ENCODE measurements at places on chromosomes 2 and 18.

GRCh38 chr2:216925636-216926366 lies 65.9 kb upstream of the TNP1 start:
- no peak for DNase-seq

DNA sequence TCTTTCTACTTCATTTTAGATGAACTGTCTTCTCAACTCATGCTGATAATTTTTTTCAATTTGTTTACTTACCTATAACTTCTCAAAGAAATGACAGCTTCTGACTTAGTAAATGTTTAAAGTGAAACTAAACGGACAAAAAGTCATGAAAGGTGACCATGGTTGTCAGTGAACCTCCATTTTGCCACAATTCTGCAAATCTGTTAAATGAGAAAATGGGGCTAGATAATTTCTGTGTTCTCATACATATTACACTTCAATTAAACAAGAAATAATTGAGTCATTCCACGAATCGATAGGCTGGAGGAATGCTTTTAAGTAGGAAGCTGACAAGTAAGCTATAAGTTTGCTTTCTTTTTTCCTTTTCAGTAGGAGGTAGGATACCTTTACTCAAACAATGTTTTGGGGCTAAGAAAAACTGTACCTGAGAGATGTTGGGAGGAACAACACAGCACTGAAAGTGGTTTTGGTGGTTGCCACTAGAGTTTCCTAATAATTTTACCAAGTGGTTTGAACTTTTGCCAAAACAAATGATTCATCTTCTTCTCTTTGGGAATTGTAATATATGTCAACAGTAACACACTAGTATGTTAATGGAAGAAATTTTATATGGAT lies 17.1 kb downstream of the DYNAP start:
- peak; percentile 70 for DNase-seq

DNA sequence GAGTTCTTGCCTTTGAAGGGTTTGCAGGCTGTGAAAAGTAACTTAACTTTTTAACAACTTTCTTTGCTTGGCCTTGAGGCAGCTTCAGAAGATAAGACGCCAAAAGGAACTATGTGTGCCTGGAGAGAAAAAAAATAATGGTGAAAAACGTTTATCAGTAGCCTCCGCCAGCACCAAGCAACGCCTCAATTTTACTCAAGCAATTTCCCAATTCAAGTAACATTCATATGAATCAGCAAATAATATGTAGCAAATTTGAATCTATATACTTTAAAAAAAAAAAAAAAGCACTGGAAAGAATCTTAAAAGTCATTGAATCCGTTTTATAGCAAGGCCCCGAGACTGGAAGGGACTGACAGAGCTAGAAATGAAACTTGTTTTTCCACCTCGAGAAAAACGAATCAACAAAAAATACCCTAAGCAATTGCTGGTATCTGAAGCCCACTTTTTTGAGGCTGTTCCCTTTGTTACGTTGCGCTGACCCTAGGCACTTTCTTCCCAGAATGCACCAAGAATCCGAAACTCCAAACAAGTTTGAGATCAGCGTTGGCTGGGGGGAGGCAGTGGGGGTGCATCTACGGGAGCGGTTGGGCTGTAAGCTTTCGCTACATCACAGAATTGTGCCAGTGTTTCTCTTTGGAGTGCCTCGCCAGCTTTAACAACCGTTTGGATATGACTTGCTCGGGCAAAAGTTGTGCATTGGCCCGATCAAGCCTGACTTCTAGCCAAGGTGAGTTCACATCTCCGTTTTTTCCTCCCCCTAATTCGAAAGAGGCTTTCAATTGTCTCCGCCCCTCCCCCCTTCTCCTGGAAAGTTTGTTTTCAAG lies 2.7 kb upstream of the TGIF1 start:
- DNase-seq = no peak

DNA sequence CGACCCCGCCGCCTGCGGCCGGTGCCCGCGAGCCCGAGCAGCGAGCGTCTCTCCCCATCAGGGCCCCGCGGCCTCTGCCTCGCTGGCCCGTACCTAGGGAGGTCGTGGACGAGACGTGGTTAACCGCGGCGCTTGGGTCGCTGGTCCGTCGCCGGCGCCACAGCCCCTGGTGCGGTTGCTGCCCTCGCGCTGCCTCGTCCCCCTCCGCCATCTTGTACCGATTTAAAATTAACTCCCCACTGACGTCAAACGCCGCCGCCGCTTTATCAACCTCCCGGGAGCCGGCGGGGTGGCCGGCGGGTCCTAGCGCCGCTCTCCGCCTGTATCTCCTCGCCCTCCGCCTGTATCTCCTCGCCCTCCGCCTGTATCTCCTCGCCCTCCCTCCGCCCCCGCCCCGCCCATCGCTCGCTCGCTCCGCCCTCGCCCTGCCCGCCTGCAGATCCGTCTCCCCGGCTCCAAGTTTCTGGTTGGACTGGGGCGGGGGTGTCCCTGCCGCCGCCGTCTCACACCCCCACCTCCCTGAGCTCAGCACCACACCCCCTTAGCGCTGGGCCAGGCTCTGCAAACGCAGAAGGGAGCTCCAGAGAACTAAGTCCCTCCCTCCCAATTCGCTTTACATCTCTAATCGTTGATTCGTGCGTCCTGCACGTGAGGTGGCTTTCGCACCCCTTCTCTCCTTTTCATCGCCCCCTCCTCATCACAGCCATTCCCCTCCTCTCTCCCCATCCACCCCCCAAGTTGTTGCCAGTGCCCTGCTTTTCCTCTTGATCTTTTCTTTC lies at the start of gene ATL2:
ATL2 (minus strand) TSS at position 224 of the 779 bp plus-strand sequence; CDS start at position 211, 13 bp downstream.
- DNase-seq = peak; percentile 94

- peak; percentile 37 for DNase-seq
These were observed 514.7 kb upstream of the CDH7 start for GRCh38 chr18:65235966-65236624.

DNA sequence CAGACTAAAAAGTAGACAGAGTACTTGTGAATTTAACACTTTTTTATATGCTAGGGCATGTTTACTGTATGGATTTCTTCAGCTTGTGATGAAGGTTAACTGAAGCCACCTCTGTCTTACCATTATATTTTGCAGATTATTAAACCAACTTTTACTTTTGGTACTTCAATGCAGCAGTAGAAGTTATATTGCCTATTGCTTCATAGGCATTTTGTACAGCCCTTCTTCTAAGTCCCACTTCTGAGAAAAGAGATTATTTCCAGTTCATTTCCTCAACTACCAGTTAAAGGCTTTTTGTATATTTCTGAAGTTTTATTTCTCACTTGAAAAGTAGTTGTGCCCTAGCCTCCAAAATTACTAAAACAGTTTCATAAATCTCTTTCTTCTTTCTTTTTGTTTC lies 256.4 kb upstream of the FBXO11 start:
- no peak for DNase-seq

- DNase-seq = no peak
These were observed 3.2 kb downstream of the ID2 start for GRCh38 chr2:8684878-8685696.

DNA sequence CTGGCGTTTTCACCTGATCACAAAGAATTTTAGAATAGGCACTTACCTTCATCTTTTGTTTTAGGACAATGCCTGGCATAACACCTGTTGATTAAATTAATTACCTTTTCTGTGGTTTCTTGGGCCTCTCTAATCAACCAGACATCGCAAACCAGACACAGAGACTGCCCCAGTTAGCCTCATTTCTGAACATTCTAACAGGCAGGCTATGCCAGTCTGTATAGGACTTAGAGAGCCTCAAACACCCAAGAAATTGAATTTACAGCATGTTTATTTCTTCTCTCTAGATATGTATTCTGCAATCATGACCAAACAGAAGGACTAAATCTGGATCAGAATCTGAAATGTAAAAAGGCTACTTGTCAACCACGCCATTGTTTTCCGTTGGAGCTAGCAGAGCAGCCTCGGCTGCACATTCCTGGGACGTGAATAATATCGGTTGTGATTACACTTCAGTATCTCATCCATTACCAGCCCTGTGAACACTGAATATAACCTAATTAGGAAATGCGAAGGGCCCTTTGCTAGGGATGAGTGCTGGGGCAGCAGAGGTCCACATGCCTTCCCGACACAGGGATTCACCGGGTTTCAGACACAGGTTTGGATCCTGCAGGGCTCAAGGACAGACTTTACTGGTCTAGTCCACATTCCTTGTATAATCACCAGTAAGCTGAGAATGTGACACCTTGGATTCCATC lies 17.5 kb upstream of the CDC42EP3 start:
- peak; percentile 93 for DNase-seq

- no peak for DNase-seq
These were observed 278.4 kb downstream of the PRKCE start for GRCh38 chr2:45929674-45930395.

GRCh38 chr2:64065516-64065915 lies 46.3 kb upstream of the VPS54 start:
- no peak for DNase-seq

GRCh38 chr2:71889759-71890684 lies 257.6 kb downstream of the CYP26B1 start:
- DNase-seq = no peak

DNA sequence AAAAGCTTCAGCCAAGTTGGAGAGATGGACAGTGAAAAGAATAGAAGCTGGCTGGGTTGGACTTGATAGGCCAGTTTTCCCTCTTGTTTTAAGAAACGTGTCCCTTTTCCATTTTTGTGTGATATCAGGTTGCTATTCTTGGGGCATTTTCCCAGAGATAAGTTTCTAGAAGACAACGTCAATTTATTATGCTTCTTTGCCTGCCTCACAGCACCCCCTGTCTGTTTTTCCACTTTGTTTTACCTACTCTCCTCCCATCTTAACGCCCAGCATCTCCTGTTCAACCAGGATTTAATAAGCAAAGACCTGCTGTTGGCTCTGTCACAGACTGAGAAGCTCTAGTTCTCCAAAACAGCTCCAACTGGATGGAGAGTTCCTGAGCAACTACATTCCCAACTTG lies 317.8 kb upstream of the ZNF521 start:
- no peak for DNase-seq

DNA sequence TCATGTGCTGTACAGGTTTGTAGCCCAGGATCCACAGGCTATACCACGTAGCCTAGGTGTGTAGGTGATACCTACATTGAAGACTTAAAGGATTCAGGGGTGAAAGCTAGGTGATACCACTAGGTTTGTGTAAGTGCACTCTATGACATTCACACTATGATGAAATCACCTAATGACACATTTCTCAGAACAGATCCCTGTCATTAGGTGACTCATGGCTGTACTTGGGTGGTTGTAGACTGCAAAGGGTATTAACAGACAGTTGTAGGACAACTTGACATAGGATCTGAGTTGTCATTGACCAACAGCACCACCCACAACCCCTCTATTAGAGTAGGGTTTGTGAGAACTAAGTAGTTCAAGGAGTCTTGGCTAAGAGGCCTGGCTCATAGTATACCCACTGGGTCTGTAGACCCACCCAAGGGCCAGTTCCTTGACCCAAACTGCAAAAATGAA lies 27.7 kb upstream of the SMCHD1 start:
- peak; percentile 5 for DNase-seq

DNA sequence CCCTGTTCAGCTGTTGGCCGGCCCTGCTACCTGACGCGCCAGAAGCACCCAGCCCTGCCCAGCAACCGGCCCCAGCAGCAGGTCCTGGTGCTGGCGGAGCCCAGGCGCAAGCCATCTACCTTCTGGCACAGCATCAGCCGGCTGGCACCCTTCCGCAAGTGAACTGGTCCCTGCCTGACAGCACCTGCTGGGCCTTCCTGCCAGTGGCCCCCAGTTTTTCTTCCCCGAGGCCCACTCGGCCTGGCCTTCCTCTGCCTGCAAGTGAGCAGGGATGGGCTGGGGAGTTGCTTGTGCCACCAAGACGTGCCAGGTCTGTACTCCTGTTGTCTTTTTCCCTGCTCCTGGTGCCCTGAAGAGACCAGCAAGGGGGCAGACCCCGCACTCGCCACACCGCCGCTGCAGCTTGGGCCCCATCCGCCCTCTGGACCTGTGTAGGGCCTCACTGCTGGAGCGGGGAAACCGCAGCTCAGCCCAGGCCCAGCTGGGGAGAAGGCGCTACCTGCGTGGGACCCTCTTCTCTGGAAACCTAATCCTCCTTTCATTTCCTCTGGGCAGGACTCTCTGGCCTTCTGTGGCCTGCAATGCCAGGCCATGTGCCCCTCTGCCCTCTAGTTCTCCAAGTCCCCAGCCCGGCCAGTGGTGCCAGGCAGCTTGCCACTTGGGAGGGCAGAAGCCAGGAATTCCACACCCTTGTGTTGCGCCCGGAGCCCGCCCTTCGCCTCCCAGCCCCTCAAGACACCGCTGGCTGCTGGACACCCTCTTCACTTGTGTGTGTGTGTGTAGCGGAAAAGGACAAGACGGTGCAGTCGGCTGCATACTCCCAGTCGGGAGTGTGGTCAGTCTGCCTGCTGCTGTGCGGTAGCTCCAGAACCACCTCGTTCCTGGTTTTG lies 47.0 kb downstream of the FAM168B start:
- DNase-seq = no peak

DNA sequence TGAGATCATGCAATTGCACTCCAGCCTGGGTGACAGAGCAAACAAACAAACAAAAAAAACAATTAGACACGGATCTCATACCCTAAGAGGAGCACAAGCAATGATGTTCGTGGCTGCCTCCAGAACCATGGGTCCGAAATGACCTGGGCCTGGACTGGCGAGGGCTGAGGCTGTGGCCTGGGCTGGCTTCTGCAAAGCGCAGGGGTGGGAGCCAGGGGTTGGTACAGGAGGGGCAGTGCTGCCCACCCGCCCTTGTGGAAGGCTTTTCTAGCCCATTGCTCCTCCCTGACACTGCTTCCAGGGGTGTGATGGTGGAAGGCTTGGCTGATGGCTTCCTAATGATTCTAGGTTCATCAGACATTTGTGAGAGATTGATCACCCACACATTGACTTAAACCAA lies 167.8 kb downstream of the FHOD3 start:
- no peak for DNase-seq

All from kidney glomerular epithelial cell (primary cell).